ENCODE measurements at places on chromosomes 12 and 14.
A peak's percentile ranks its signal among the peaks of the same experiment; 100 is the strongest.

- DNase-seq, result peak; percentile 88
Measured at GRCh38 chr12:31736472-31736871, 7.7 kb upstream of the AMN1 start.

DNA sequence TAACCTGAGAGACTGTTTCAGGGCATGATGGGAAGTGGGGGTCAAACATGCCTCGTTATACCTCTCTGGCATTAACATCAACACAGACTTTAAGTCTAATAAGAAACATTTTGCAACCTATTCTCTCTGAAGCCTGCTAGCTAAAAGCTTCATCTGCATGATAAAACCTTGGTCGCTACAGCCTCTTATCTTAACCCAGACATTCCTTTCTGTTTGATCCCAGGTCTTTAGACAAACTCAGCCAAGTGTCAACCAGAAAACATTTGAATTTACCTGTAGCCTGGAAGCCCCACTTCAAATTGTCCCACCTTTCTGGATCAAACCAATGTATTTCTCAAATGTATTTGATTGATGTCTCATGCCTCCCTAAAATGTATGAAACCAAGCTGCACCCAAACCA is 9.1 kb downstream of the PPP2R3C start:
- DNase-seq, result no peak

DNA sequence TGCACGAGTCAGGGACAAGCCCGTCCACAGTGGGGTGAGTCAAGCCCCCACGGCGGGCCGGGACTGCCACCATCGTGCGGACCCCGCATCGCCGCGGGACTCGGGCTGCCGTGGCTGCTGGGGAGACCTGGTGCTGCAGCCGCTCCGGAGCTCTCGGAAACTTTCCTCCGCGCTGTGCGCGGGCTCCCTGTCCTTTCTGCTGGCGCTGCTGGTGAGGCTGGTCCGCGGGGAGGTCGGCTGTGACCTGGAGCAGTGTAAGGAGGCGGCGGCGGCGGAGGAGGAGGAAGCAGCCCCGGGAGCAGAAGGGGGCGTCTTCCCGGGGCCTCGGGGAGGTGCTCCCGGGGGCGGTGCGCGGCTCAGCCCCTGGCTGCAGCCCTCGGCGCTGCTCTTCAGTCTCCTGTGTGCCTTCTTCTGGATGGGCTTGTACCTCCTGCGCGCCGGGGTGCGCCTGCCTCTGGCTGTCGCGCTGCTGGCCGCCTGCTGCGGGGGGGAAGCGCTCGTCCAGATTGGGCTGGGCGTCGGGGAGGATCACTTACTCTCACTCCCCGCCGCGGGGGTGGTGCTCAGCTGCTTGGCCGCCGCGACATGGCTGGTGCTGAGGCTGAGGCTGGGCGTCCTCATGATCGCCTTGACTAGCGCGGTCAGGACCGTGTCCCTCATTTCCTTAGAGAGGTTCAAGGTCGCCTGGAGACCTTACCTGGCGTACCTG is 1.1 kb downstream of the PDE3A start:
- DNase-seq, result peak; percentile 66

GRCh38 chr12:67457778-67458665 is 188.9 kb downstream of the CAND1 start:
- DNase-seq, result no peak

DNA sequence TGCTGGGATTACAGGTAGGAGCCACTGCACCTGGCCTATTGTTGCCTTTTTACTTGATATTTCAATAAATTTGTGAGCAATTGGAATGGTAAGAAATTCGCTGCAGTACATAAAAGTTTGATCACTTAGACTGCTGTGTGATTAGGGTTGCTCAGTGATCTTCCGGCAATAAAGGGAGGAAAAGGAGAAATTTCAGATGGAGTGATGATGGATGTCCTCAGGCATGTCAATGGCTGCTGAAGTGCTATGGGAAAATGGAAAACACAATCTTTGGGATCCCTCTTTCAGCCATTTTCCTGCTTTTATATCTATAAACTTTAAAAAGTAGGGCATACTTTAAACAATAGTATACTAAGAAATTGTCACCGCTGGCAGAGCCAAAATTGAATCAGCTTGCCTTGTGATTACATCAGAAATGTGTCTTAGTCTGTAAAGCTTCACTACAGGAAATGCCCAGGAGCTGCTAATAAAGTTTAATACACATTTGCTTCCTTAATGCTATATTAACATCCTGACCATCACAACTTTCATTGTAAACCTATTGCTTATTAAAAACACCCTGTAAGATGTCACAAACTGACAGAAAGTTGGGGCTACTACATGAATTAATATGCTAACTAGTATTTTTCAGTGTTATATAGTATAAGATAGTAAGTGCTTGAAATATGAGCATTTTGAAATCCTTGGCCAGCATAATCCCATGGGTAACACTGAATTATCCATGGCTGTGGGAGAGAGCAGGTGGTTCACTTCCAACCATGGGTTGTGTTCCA is 13.7 kb upstream of the FBXL14 start:
- peak; percentile 77 for DNase-seq

DNA sequence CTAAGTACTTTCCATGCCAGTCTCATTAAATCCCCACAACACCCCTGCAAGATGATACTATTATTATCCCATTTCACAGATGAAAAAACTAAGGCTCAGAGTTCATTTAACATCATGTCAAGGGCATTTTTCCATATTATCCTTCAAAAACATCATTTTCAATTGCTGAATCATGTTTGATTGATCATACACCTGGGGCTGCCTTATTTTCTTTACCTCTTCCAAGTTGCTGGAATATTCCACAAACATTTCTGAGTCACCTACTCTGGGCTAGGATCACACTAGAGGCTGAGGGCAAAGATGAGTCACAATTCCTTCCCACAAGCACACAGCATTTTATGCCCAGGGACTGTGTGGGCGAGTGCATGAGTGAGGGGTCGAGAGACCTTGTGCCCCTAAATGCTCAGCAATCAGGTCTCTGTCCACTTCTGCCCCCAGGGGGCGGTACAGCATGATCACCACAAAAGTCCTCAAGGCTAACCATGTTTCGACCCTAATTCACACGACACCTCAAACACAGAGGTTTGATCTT is 14.1 kb upstream of the TMEM119 start:
- peak; percentile 84 for DNase-seq

DNA sequence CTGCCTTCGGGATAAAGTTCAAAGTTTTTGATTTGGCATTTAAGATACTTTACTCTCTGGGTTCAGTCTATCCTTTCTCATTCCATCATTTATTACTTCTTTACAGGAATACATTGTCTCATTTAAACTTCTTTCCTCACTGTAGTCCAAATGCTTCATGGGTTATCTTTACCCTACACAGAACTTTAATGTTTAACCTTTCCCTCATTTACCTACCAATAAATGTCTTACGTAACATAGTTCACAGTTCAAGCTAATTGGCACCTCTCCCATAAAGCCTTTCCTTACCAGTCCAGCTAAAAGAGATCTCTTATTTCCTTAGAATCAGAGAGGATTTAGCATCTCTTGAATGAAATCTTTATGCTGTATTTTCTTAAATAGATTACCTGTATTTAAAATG is 476.3 kb upstream of the SEL1L start:
- DNase-seq, result no peak

DNA sequence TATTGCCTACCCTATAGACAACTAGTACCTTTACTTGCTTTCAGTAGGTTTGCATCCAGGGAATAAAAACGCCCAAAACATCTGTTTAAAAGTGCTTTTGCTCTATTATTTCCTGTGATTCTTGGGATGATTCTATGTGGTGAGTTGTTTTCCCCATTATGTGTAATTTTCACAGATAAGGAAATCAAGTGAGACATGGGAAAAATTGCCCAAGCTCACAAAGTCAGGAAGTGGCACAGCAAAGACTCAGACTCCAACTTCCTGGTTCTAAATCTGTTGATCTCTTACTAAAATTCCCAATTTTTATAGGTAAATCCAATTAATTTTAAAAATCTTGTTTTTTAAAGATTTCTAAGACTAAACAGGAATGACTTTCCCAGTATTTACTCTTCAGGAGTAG is 39.0 kb downstream of the NID2 start:
- DNase-seq, result no peak

DNA sequence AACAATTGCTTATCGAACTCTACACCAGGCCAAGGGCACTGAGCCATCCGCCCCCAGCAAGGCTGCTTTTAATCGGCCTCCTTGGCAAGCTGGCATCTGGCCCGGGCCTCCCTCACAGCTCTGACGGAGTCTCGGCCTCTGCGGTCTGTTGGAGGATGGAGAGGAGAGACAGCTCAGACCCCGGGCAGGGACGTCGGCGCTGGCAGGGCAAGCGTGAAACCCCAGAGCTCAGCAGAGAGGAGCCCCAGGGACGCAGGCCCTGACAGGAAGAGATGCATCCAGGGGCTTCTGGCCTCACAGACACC is 17.5 kb downstream of the CAMKK2 start:
- DNase-seq, result no peak

DNA sequence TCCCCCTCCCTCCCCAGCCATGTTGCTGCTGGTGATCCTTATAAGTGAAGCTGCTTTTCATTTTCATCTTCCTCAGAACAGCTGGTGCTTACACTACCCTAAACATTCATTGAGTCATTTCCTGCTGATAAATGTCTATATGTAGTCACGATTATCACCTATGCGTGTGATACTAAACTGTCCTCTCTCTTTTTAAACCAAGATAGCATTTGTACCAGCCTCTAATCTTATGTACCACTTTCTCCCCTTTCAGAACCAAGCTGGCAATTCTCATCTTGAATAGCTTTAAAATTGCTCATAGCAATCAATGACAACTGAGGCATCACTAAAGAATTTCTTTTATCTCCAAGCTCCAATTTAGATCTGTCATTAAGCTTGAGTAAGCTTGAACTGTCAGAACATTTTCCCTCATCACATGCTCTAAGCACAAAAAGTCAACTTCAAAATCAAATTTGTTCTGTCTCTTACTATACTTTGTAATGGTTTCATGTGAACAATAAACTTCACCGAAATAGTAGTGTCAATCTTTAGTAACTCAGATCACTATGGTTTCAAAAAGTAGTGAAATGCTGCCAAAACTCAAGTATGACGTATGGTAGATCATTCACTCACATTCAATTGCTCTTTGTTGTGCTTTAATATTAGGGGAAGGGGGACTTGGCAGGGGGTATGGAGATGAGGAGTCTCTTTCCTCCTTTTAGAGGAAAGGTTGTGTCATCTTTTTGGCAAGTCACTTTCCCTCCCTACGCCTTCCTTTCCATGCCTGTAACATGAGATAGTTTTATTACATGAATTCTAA is 178.1 kb upstream of the NOVA1 start:
- DNase-seq, result peak; percentile 55

- peak; percentile 15 for DNase-seq
Measured at GRCh38 chr12:11228296-11228879, 41.1 kb downstream of the PRB3 start.

DNA sequence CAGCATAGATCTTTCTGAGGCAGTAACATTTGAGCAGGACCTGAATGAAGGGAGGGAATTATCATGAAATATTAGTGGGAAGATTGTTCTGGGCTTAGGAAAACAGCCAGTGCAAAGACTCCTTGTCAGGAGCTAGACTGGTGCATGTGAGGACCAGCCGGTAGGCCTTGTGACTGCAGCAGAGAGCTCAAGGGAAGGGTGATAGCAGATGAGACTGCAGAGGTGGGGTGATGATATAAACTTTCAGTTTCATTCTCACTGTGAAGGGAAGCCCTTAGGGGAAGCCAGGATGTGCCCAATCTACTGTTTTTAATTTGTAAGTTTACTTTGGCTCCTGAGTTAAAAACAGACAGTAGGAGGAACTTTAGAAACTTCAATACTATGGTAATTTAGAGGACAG is 12.4 kb downstream of the IL22 start:
- DNase-seq, result no peak

DNA sequence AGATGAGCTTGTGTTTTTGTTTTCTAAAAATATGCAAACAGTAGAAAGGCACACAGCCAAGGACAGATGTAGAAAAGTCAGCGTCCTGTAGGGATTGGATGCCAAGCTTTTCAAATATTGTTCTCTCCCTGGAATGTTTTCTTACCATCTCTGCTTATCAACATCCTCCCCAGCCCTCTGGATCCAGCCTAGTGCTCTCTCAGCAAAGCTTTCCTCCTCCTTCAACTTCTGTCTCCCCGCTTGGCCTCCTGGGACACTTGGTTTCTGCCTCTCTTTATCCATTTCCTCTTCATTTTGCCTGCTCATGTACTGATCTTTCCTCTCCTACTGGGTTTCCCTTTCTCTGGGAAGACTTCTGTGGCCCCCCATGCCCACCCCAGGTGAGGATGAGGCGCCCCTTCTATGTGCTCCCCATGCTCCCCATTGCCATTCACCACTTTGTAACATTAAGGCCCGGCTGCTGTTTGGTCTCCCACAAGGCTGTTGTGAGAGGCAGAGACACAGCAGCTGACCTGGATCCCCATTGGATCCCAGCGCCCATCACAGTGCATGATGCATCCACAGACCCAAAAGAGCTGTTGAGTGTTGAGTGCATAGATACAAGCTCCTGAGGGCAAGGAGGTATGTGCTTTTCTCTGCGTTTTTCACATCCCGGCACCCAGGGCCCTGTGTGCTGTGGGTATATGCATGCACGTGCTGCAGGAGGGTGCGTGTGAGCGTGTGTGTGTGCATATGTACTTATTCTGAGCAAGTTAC is 38.2 kb downstream of the EVL start:
- no peak for DNase-seq

GRCh38 chr12:28355161-28355560 is 164.9 kb downstream of the CCDC91 start:
- DNase-seq, result no peak

GRCh38 chr12:3732901-3733300 is 20.0 kb downstream of the CRACR2A start:
- no peak for DNase-seq

- no peak for DNase-seq
Measured at GRCh38 chr12:124660851-124661250, 93.4 kb upstream of the NCOR2 start.

- no peak for DNase-seq
Measured at GRCh38 chr12:18551701-18552100, 186.1 kb downstream of the PLCZ1 start.

GRCh38 chr12:125247477-125247876 is 182.2 kb downstream of the AACS start:
- DNase-seq, result no peak

DNA sequence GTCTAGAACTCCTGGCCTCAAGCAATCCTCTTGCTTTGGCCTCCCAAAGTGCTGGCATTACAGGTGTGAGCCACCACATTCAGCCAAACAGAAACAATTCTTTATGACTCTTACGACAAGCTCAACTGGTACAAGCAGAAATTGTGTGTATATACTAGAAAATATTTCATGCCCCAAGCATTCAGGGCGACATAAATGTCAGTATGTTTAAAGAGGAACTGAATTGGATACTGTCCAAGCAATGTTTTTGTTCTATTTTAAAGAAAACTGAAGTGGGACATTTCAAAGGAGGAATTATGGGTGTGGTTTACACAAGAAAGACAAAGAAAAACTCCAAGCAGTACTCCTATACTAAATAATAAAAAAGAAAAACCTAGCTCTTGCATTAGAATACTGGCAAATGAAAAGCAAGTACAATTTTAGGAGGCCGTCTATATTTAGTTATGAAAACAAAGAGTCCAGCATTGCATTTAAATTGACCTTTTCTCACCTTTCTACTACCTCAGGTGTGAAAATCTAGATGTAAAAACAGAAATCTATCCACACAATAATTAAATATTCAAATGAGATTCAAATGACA is 48.9 kb downstream of the PPP1R12A start:
- DNase-seq, result no peak

- DNase-seq, result peak; percentile 61
Measured at GRCh38 chr12:95218150-95219133, 835 bp downstream of the VEZT start.

GRCh38 chr14:64673748-64674147 is 30.5 kb upstream of the PLEKHG3 start:
- DNase-seq, result no peak
